ENCODE measurements at places on chromosomes 4 and X.

GRCh38 chrX:27241981-27242380 is 221.2 kb downstream of the PPP4R3C start:
- no peak for DNase-seq

- no peak for DNase-seq
Measured at GRCh38 chr4:85672116-85672515, 197.2 kb downstream of the ARHGAP24 start.

DNA sequence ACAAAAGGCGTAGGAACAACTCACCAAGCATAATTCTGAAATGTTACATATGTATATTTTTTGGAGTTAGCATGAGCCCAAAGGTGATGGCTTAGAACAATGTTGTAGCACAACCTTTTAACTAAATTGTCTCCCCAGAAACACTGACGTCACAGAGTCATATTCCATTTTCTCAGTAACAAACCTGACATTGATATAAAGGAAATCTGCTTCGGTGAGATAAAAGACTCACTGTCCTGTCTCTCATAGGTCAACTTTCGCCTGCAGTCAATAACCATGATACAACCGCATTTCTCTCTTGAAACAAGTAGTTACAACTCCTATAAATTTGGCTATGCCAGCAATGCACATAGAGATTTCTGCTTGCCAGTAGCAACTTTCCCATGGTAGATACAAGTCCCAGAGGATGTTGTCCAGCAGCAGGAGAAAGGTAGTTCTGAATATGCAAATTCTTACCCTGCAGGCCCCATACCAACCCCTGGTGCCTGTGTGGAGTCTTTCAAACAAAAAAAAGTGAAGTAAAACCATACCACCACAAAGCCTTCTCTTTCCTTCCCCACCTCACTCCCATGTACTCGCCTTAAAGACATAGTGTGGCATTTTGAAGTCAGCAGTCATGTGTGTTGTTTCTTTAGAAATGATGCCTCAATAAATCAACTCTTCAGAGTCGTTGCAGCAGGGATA is 47.9 kb downstream of the MTM1 start:
- DNase-seq: no peak

GRCh38 chr4:87982446-87983010 is 7.0 kb downstream of the SPP1 start:
- no peak for DNase-seq

DNA sequence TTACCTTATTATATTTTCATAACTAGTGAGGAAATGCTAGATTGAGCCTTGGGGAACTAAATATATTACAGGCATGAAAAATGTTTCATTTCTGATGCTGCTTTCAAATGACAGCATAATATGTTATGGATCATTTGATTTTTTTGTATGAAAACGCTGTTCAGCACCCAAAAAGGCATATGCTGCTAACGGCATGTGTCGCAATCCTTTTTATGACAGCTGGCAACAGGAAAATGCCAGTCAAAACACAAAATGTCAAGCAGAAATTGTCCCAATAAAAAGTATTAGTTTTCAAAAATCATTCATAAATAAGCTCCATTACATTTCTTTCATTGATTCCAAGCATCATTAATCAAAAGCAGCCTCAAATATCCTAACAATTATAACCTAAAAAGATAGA is 1244.5 kb downstream of the PCDH7 start:
- no peak for DNase-seq

DNA sequence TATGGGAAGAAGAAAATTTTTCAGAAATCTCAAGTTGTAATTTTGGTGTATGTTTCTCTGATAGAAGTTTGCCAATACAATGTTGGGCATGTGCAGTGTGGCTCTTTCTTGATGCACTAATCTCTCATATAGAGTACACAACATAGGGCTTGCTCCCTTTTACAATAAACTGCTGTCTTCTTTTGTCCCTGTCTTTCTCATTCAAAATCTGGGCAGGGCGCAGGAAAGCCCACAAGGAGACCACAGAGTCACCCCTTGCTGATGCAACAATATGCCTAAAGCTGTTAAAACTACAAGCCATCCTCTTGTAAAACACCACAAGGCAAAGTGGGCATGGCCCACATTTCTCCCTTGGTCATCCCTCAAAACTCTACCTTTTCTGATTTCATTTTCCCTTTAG is 63.4 kb upstream of the TBC1D9 start:
- DNase-seq: no peak

GRCh38 chr4:71752383-71753042 is 31.4 kb downstream of the GC start:
- no peak for DNase-seq

- DNase-seq: no peak
Measured at GRCh38 chr4:144104509-144105130, 35.9 kb downstream of the GYPA start.

DNA sequence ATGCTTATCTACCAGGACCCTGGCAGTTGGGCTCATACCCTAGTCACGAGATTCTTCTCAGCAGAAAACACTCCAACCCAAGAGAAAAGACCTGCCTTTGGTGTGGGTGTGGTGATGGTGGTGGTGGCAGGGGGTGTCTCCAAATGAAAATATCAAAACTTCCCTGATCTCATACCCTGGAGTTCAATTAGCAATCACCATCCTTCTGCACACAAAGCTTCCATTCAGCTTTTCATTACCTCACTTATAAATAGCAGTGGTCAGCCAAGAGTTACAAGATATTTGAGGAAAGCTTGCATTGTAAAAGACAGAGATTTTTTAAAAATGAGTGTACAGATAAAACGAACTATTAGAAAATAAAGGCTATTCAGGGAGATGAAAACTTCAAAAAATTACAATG is 580.8 kb upstream of the MAGEB2 start:
- DNase-seq: no peak

GRCh38 chr4:40846532-40846931 is 96.8 kb downstream of the NSUN7 start:
- no peak for DNase-seq

GRCh38 chrX:88830111-88830510 is 83.1 kb downstream of the CPXCR1 start:
- no peak for DNase-seq

- peak; percentile 49 for DNase-seq
Measured at GRCh38 chr4:123399627-123400358, 3.2 kb downstream of the SPRY1 start.

- no peak for DNase-seq
Measured at GRCh38 chr4:121705521-121705920, 8.7 kb upstream of the ANXA5 start.

GRCh38 chrX:1659664-1660461 is 45.0 kb downstream of the ASMT start:
- no peak for DNase-seq

- no peak for DNase-seq
Measured at GRCh38 chrX:149877157-149877556, 3.8 kb upstream of the MAGEA8 start.

GRCh38 chr4:85024671-85025070 is 58.2 kb upstream of the WDFY3 start:
- DNase-seq: no peak

GRCh38 chrX:135481696-135482179 is 38.7 kb upstream of the INTS6L start:
- DNase-seq: peak; percentile 19

DNA sequence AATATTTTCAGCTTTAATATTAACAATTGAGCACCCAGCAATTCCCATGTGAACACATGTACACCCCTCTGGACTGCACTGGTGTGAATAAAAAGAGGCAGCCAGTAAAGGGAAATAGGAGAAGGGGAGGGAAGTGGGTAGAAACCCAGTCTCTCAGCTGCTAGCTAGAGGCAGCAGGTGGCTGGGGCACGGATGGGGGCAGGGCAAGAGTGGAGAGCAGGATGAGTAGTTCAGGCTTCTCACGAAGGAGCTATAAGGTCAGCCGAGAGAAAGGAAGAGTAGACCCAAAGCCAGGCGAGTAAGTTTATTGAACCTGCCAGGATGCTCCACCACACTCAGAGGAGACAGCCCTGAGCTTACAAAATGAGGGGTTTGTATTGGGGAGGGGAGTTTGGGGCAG is 184.8 kb upstream of the MTMR8 start:
- DNase-seq: no peak

DNA sequence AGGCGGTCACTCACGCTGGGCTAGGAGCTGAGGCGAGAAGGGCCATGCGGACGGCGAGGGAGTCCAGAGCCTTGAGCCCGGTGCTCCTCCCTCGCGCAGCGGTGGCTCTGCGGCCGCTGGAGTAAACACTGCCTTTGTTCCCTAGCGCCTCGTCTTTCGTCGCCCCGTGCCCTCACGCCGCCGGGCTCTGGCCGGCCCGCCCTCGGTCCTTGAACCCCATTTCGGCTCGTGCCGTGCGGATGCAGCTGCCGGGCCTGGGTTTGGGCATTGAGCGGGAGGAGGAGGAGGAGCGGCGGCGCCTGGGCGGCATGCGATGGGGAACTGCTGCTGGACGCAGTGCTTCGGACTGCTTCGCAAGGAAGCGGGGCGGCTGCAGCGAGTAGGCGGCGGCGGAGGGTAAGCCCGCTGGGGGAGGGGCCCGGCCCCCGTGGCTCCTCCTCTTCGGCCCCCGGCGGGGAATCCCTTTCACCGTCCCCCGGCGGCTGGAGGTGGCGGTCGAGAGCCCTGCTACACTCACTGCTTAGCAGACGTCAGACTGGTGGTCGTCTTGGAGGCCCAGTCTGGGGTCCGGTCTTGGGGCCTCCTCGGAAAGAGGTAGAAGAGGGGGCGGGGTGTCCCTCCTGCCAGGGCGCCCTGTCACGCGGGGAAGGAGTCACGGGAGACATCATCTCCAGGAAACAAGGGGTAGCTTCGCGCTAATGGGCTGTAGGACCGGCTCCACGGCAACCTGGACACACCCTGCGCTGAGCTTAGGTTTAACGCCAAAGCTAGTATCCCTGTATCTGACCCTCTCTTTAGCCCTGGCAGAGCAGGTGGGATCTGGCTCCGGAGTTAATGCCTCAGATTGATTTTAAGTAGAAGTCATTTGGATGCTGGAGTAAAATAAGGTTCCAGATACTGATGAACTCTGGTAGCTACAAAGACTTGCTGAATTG is at the start of gene AP1AR:
Gene AP1AR (plus strand): TSS at position 9 of the 935 bp plus-strand sequence. CDS start 305 bp downstream, at position 314.
- peak; percentile 80 for DNase-seq

DNA sequence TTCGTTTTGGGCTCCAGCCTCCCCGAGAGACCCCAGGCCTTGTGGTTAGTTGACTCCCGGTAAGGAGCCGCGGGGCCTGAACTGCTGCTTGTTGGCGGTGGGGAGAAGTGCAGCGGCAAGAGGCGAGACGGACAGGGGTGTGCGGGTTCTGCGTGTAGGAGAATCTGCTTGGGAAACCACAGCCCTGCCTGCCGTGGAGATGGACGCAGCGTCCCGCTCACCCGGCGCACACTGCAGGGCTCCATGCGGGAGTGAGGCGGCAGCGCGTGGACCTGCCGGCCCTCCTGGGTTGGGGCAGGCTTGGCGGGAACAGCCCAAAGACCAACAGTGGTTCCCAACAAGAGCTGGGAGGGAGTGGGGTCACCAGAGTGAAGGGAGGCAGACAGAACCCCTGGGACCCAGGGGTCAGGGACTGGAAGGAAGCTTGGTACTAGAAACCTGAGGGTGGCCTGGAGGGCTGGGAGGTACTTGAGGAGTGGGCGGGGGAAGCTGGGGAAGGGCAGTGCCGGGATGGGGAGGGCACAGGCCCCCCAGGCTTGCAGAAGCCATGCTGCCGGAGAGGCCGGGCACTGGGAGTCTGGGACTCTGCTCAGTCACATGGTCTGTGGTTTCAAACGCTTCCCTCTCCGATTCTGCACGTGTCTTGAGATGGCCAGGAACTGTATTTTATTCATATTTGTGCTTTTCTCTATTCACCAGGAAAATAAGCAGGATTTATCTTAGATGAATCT is 70.8 kb downstream of the RGS12 start:
- DNase-seq: no peak

- DNase-seq: no peak
Measured at GRCh38 chr4:173765751-173766150, 235.7 kb upstream of the HAND2 start.

GRCh38 chr4:181690498-181690897 is 552.7 kb upstream of the TENM3 start:
- no peak for DNase-seq

DNA sequence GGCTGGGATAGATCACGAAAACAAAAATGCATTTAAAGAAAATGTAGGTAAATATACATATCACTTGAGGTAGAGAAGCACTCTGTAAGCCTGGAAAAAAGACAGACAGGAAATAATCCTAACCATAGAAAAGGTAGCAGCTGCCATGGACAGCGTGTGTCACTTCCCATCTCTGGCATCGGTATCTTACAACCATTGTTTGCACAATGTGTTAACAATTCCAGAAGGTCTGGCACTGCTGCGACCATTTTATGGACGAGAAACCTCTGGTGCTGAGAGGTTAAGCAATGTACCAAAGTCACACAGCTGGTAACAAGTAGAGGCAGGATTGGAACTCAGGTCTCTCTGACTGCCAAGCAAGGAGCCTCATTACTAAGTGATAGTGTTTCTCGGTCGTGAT is 1.7 kb upstream of the MTNR1A start:
- DNase-seq: peak; percentile 5

DNA sequence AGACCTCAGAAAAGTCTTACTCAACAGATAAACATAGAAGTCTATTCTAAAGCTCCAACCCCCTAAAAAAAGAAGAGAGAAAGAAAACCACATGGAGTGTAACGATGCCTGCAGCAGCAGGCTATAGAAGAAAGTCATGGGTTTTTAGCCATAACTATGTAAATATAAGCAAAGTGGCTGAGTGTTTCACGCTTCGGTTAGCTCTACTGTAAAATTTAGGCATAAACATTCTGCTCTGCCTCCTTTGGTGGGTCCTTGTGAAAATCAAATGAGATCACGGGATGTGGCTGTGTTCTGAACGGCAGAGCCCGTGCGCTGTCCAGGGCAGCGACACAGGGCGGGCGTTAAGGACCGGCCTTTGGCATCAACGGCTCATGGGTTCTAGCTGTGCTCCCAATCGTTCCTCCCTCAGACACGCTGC is 78.4 kb downstream of the IRF2 start:
- no peak for DNase-seq

DNA sequence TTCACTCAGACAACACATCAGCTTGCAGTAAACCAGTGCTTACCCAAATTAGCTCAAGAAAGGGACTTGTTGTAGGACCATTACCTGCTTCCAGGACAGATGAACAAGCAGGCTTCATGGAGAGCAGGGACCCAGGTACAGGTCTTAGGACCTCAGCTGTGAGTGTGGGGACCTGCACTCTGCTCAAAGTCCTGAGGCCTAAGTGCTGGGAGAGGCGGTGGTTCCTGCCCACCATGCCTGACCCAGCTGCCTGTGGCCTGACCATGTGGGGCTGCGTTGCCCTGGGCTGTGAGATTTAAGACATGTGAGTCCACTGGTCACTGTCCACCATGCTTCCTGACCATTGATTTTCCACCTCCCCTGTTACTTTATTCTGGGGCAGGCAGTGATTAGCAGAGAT is 140.2 kb downstream of the DCLK2 start:
- no peak for DNase-seq
